Endothelial cell of umbilical vein (primary cell): ENCODE measurements at places on chromosomes 5 and 9. TPM values are rescaled to one million over a fixed set of nuclear protein-coding genes. Genes with fewer than 3 reads are reported as not detected.

- DNase-seq: peak; percentile 93
- no peaks in the 10 kb centered on the region for H3K36me3 ChIP-seq
- H3K27ac ChIP-seq: peak overlapping the region; percentile 64
- no peaks in the 10 kb centered on the region for H3K27me3 ChIP-seq
These were observed 1.3 kb downstream of the TNFSF15 start for GRCh38 chr9:114804505-114804904.

DNA sequence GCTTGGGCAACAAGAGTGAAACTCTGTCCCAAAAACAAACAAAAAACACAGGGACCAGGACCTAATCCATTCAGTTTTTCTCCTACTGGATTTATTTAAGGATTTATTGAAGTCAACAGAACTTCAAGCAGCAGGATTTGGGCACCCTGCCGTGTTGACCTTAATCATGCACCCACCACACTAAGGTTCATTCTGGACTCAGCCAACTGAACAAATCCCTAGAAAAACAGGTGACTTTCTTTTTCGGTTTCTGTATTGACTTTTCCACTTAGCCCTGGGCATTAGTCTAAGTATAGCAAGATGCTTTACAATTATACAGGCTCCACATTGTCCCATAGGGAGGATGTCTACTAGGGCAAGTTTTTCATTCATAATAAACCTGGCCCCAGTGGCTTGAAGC lies 30.0 kb downstream of the ZNF131 start:
- no peaks in the 10 kb centered on the region for H3K36me3 ChIP-seq
- DNase-seq: no peak
- H3K4me1 ChIP-seq: no peaks in the 10 kb centered on the region
- no peaks in the 10 kb centered on the region for H3K27me3 ChIP-seq
- no peak overlapping the region for H3K27ac ChIP-seq
- H3K4me3 ChIP-seq: no peak overlapping the region

DNA sequence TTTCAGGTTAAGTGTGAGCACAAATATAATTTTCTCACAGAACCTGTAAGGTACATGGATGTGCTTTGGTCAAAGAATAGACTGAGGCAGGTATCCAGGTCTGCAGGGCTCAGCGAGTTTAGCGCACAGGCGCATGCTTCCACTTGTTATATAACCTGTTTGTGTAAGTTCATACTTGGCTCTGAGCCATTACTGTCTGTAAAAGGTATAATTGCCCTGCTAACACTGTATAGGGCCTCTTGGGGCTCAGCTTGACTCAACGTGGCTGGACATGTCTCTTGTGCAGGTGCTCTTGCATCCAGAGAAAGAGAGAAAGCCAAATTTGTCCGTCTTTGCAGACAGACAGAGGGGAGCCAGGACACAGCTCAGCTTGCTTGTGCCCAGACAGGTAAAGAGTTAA lies 759.6 kb downstream of the MTRR start:
- H3K36me3 ChIP-seq: no peaks in the 10 kb centered on the region
- no peak overlapping the region for H3K4me3 ChIP-seq
- no peak for DNase-seq
- no peaks in the 10 kb centered on the region for H3K27me3 ChIP-seq
- H3K27ac ChIP-seq: no peak overlapping the region
- no peaks in the 10 kb centered on the region for H3K4me1 ChIP-seq

DNA sequence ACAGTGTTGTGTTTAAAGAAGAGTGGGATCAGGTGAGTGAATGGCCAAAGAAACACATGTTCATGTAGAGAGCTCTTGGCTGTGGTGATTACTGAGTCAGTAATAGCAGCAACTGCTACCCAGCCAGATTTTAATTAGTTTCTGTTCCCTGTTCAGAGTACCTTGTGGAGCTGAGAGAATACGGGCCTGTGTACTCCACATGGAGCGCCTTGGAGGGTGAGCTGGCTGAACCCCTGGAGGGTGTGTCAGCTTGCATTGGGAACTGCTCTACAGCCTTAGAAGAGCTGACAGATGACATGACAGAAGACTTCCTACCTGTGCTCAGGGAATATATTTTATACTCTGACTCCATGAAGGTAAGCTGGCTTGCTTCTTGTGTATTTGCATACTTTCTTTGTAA lies 52.3 kb downstream of the SLC46A2 start:
- DNase-seq: no peak
- H3K27ac ChIP-seq: no peak overlapping the region
- no peaks in the 10 kb centered on the region for H3K27me3 ChIP-seq

GRCh38 chr9:12801187-12801586 lies 26.4 kb downstream of the LURAP1L start:
- peaks cover 10% of the 10 kb centered on the region for H3K4me1 ChIP-seq
- no peak overlapping the region for H3K27ac ChIP-seq
- no peak for DNase-seq
- no peaks in the 10 kb centered on the region for H3K36me3 ChIP-seq

- DNase-seq: no peak
- no peaks in the 10 kb centered on the region for H3K4me1 ChIP-seq
- H3K27me3 ChIP-seq: no peaks in the 10 kb centered on the region
- no peak overlapping the region for H3K27ac ChIP-seq
- peaks cover 5% of the 10 kb centered on the region for H3K36me3 ChIP-seq
These were observed 11.5 kb upstream of the CAAP1 start for GRCh38 chr9:26904070-26904469.

DNA sequence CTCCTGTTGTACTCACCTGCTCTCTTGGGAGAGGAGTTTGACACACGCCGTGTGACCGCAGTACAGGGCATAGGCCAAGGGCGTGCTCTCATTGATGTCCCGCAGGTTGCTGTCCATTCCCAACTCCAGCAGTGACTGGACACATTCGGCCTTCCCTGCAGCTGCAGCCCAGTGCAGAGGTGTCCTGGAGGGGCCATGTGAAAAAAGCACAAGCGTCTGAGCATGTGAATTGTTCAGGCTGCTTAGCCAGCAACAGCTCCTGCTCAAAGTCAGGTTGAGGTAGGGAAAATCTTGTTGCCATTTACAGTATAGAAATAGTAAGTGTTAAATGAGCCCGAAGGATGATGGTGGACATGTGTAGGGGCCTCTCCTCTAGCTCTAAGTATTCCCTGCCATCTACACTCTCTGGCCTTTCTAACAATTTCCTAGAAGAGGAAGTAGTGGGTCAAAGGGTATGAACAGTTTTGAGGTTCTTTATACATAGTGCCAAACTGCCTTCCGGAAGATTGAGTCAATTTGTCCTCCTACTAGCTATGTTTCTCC lies 116.5 kb downstream of the ANKRD55 start:
- peaks cover 9% of the 10 kb centered on the region for H3K4me1 ChIP-seq
- peak; percentile 78 for DNase-seq
- H3K36me3 ChIP-seq: no peaks in the 10 kb centered on the region
- H3K4me3 ChIP-seq: no peak overlapping the region

GRCh38 chr5:161311146-161311708 lies 235.3 kb downstream of the GABRB2 start:
- no peak for DNase-seq
- no peak overlapping the region for H3K27ac ChIP-seq
- H3K36me3 ChIP-seq: no peaks in the 10 kb centered on the region
- no peaks in the 10 kb centered on the region for H3K4me1 ChIP-seq
- H3K4me3 ChIP-seq: no peak overlapping the region

DNA sequence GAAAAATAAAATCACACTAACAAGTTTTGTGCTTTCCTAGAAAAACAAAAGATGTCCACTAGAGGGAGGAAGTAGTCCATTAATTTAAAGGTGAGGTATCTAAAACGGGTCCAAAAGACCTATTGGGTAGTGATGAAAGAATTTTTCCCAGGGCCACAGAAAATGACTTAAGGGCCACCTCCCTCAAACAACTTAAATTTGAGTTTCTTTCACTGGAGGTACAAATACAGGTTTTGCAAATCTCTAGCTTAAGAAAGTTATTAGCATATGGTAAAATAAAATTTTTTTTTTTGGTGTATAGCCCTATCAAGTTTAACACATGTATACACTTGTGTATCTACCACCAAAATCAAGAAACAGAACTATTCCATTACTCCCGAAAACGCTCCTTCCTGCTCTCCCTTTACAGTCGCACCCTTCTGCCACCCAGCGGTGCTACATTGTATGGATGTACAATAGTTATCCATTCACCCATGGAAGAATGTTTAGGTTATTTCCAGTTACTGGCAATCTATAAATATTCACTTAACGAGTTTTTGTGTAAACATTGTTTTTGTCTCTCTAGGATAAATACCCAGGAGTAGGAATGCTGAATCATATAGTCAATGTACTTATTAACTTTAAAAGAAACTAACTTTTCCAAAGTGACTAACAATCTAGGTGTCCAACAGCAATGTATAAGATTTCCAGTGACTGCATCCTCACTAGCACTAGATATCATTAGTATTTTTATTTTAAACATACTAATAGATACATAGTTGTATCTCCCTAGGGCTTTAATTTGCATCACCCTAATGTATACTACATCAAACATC lies 21.9 kb downstream of the DEPDC1B start:
- DNase-seq: peak; percentile 70
- no peaks in the 10 kb centered on the region for H3K4me1 ChIP-seq
- H3K27ac ChIP-seq: no peak overlapping the region
- no peaks in the 10 kb centered on the region for H3K36me3 ChIP-seq
- no peak overlapping the region for H3K4me3 ChIP-seq
- no peaks in the 10 kb centered on the region for H3K27me3 ChIP-seq

DNA sequence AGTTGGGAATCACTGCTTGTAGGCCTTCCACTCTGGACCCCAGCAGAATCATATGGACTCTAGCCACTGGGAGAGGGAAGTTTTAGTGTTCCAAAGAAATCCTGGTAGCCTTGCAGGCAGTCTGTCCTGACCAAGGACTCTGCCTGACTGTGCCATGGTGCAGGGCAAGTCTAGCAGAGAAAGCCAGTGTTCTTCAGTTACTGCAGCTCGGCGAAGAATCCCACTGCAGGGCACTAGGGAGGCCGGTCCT lies 20.3 kb upstream of the MATR3 start:
- H3K36me3 ChIP-seq: no peaks in the 10 kb centered on the region
- H3K27me3 ChIP-seq: no peaks in the 10 kb centered on the region
- peak overlapping the region; percentile 55 for H3K4me3 ChIP-seq

DNA sequence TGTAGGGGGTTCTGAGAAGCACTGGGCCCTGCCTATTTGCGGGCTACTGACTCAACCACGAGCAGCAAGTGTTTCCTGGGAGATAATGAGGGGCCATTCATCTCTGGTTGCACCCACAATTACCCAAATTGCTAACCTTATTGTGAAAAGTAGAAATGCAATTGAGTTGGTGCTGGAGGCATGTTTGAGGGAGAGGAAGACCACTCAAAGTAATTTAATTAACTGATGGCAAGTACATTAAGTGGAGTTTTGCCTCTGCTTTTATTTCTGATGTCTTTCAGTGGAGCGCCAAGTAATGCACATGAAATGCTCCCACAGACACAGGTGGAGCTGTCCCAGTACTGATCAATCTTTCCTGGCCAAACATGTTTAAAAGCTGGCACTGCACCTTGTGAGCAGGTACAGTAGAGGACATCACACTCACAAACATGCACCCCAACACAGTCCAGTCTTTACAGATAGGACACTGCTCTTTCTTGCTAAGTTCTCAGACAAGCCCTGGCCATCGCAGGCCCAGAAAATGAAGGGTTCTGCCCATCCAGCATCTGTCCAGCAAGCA lies 195.4 kb downstream of the HSPA4 start:
- H3K36me3 ChIP-seq: no peaks in the 10 kb centered on the region
- no peak for DNase-seq
- H3K4me1 ChIP-seq: peaks cover 6% of the 10 kb centered on the region
- no peak overlapping the region for H3K4me3 ChIP-seq
- H3K27ac ChIP-seq: no peak overlapping the region

Gene IL9
- polyA plus RNA-seq: not detected in 2 replicates

Gene CBY3
- polyA plus RNA-seq: not detected in 2 replicates

Gene LIX1
- polyA plus RNA-seq: not detected in 2 replicates

Gene FOXD4L6
- polyA plus RNA-seq: 0.05 TPM in 1 of 2 replicates, not detected in the other

Gene TLX3
- not detected in 2 replicates for polyA plus RNA-seq

Gene ENTREP1
- 13.5 and 14.6 TPM in 2 replicates for polyA plus RNA-seq
